Hair follicular keratinocyte (primary cell): ENCODE measurements at places on chromosomes 1 and 21. TPM values are rescaled to one million over a fixed set of nuclear protein-coding genes. Genes with fewer than 3 reads are reported as not detected.

WNT9A gene
- under 0.01 and 0.08 TPM in 2 replicates for total RNA-seq

AGMAT gene
- total RNA-seq, result 5.5 and 7.6 TPM in 2 replicates

PGLYRP4 gene
- total RNA-seq, result 0.30 and 0.55 TPM in 2 replicates

SPATA1 gene
- total RNA-seq, result 0.08 TPM in 1 of 2 replicates, not detected in the other

IFNLR1 gene
- total RNA-seq, result 5.3 and 6.7 TPM in 2 replicates

CLSTN1 gene
- total RNA-seq, result 115 and 119 TPM in 2 replicates

CD247 gene
- total RNA-seq, result not detected in 2 replicates

BRINP3 gene
- not detected in 2 replicates for total RNA-seq

FCRL5 gene
- not detected in 2 replicates for total RNA-seq

NUP210L gene
- not detected in 2 replicates for total RNA-seq

NBPF20 gene
- total RNA-seq, result 2.0 and 3.8 TPM in 2 replicates

KCNA3 gene
- not detected in 2 replicates for total RNA-seq

ITLN1 gene
- total RNA-seq, result not detected in 2 replicates
